ENCODE measurements at places on chromosomes 12 and 14.

- DNase-seq = no peak
Measured at GRCh38 chr14:76829013-76829365, 2.8 kb downstream of the LRRC74A start.

DNA sequence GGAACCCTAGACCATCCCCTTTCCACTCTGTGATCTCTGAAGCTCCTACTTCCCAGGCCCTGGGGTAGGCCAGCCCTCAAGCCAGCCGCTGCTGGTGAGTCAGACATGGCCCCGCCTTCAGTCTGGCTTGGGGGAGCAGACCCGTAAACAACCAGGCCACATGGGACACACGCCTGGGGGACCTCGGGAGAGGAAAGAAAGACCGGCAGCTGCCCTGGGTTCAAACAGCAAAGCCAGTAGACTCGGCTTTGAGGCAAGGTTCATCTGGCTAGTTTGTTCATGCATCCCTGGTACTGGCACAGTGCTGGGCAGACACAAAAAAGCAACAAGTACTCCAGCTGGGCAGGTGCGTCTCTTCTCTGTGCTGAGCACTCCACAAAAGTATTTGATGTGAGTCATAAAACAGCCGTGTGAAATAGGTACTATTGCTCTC lies 101.9 kb downstream of the SETD3 start:
- peak; percentile 55 for DNase-seq

DNA sequence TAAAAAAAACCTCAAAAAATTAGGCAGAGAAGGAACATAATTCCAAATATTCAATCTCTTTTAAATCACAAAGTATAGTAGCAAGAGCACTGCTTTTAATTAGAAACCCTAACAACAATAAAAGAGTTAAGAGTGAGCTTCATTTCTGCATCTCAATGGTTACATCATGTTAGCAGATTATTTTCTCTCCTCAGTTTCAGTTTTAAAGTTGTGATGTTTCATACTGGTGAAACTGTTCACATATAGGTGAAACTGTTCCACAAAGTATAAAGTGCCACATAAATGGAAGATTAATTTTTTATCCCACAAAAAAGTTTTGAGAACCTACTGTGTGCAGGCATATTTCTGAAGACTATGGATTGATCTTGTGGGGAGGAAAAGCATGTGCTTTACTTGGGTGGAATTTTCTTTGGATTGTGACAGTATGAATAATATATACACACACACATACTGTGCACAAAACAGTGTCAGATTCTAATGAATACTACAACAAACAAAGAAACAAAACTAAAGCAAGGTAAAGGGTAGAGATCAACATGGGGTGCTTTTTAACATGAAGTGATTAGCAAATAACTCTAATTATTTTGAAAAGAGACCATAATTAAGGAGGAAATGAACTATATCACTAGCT lies 17.1 kb downstream of the LUM start:
- no peak for DNase-seq

- peak; percentile 34 for DNase-seq
Measured at GRCh38 chr12:122981036-122981471, 573 bp downstream of the ARL6IP4 start.

DNA sequence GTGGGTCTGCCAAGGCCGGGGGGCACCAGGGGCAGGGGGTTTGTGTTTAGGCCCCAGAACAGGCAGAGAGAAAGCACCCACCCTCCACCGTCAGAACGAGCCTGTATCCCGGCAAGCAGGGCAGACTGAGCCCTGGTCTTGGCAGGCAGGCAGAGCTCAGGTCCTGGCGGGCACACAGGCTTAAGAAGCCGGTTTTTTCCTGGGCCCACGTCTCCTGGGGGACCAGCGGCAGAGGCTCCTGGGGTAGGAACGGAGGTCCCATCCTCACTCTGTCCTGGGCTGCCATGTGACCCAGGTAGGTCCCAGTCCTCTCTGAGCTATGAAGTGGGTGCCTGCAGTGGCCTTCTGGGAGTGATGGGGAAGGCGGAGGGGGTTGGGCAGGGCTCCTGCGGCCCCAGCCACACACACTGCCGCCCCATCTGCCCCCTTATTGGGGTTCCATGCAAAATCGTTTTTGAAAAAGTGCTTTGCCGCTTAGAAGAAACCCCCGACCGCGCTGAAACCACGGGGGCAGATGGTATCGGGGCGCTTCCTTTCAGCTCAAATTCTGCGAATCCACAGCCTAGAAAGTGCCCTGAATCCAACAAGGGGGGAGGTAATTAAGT lies 24.2 kb downstream of the SH2B3 start:
- no peak for DNase-seq

DNA sequence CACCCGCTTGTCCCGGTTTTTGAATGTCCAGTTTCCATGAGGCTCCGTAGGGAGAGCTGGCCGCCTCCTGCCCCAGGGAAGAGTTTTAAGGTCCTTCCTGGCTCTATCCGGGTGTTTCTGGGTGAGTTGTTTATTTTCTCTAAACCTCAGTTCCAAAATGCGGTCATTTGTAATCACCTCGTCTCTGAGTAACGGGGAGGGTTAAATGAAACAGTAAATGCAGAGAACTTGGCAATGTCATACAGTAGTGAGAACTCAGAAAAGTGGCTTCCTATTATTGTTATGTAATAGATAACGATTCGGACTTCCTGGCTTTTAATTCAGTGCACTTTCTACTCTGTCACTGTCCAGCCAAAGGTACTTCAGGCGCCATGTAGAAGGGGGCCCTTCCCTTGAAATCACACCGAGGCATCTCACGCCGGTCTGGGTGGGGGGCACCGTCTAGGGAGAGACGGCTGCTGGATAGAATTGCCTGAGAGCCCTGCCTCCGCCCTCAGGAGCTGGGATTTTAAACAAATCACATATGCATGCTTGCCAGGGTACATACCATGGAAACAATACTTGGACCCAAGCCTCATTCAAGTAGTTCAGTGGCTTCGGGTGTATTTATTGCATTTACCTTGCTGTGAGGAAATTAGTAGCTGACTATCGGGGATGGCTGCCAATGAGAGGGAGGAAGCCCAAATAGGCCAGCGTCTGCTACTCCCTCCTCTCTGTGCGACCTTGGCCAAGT lies 26.4 kb downstream of the NOS1 start:
- DNase-seq = peak; percentile 2

DNA sequence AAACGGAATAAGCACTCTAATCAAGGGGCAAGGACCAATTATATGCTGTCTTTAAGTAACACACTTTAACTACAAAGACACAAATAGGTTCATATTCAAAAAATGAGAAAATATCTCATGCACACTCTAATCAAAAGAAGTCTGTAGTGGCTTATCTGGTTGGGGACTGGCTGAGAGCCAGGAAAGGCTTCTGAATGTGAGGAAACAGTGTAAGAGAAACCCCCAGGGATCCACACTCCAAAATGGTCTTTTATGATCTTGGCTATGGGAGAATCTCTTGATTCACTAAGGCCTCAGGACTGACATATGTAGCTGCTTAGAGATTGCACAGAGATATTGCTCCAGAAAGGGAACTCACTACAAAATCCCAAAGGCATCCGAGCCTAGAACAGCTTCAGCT lies 10.3 kb downstream of the CTSG start:
- DNase-seq = no peak

- peak; percentile 23 for DNase-seq
Measured at GRCh38 chr12:85424581-85425348, 144.7 kb downstream of the ALX1 start.

DNA sequence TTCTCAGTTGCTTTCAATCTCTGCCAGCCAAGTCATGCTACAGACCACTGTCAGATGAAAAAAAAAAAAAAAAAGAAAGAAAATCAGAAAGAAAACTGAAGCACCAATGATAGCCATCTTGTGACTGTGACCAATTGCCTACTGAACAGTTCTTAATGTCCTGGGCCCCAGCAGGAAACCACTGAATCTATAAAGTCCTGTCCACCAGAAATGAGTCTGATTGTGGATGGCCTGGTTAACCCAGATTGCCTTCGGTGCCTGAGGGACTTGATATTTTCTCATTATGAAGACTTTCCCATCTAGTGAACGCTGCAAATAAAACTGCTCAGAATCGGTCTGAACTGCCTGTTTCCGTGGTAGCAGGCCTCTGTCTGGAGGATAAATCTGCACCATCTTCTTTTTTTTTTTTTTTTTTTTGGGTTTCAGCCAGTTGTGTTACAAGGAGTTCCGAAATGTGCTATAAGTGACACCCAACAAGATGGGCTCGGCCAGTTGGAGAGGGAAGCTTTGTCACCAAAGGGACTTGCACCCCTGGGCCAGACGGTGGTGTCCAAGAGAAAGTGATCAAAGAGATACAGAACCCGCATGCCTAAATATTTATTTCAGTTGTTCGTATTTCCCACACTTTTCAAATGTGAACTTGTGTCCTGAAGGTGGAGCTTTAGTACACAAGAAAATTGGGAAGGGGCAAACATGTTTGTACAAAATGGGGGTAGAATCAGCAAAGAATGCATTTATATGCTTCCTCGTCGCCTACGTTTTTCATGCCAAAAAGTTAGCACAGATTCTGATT lies 3.0 kb upstream of the PLXNC1 start:
- DNase-seq = peak; percentile 65

GRCh38 chr12:57479376-57480115 lies at the start of gene ARHGAP9:
Gene ARHGAP9 (minus strand): TSS chr12:57479866. CDS start chr12:57479406, 460 bp downstream.
- peak; percentile 41 for DNase-seq

- no peak for DNase-seq
Measured at GRCh38 chr12:52155048-52155868, 36.6 kb downstream of the KRT80 start.

- no peak for DNase-seq
Measured at GRCh38 chr14:49617852-49618519, 2.4 kb downstream of the RPL36AL start.

DNA sequence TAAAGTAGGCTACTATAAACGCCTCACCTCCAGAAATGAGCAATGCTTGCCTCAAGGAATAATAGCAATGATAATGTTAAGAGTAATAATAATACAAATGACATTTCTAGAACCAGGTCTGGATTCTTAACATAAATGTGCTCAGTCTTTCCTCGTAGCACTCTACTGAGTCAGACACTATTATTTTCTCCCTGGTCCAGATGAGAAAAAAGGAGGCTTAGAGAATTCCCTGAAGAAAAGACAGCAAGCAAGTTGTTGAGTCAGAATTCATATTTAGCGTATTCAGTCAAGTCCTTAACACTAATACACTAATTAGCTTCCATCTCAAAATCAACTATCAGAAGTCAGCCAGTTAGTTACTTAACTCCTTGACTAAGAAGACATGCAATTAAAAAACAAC lies 13.2 kb downstream of the KCNC2 start:
- no peak for DNase-seq

DNA sequence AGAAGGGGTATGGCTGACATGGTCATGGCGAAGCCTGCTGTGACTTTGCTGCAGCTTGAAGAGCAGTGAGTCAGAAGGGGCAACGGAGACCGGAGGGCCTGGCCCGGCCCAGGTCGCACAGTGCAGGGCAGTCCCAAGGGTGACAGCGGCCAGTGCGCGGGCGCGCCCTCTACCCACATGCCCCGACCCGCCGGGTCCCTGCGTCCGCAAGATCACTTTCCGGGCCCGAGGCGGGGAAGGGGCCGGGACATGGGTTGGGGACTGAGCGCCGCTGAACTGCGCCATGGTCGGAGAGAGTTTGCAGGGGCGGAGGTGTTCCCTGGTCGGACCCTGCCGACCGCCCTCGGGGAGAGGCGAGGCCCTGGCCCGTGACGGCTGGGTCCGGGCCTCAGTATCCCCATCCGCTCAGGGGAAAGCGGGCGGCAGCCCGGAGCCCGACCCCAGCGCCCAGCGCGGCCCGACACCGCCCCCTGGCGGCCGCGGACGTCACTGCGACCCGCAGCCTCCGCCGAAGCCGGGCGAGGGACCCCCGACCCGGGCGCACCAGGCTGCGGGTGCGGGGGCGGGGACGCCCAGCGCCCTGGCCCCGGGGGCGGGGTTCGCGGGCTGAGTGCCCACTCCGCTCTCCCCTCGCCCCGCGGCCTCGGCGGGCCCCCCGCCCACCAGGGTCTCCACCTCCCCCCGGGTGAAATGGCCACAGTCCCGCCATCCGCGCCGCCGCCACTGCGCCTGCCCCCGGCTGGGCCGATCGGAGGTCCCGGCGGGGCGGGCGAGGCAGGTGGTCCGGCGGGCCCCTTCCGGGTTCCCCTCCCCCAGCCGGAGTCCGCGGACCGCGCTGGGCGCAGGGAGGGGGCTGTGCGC lies 7.2 kb upstream of the ANKRD9 start:
- peak; percentile 31 for DNase-seq

DNA sequence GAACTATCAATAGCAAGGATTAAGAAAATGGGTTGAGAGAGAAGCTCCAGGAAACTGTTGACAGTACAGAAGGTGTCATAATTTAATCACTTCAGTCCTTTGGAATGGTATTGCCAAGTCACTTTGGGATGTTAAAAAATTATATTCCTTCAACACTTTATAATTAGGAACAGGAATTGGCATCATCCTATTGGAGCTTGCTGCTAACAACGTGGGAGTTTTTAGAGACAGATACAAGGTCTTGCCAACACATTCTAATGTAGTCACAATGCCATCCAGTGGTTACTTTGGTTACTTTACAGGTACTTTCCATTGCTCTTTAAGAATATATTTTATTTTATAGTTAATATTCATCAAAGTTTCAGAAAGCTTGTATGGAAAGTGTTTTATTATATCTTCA lies 310.1 kb downstream of the SYT1 start:
- peak; percentile 35 for DNase-seq

DNA sequence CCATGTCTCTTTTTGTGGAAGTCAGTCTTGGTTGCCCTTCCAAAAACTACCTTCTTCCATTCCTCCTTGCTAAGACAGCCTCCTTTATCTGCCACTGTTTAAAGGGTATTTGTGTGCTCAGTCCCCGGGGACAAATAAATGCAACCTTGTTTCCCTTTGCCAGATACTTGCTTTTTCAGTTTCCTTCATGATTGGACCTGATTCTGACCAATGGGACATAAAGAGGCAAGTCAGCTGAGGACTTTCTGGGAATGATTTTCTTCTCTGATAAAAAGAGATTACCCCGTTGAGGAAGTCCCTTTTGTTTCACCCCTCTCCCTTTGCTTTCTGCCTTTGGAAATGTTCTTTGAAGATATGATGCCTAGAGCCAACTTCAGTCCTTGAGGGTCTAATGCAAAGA lies 7.4 kb upstream of the TUBA1B start:
- DNase-seq = no peak

GRCh38 chr12:101019667-101020066 lies 190.4 kb downstream of the SLC5A8 start:
- DNase-seq = no peak

DNA sequence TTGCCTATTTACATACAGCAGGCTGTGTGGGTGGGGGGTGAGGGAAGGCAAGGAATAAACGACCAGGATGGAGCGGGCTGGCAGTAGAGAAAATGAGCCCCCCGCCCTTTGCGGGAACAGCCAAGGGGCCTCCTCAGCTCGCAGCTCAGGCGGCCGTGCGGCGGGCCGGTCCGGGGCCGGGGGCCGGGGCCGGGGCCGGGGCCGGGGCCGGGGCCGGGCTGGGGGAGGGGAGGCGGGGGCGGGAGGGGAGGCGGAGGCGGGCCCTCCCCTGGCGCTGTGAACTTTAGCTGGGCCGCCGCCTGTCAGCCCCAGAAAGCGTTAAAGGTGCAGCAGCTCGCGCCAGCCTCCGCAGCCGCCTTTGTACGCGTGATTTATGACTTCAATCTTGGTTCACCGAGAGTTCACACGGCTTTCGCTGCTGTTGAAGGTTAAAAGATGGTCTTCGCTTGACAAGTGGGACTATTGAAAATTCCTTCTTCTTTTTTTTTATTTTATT lies 28.8 kb downstream of the HOXC4 start:
- no peak for DNase-seq

Measured in EH (cell line).